ENCODE measurements at places on chromosomes 6 and 20. TPM values are rescaled to one million over a fixed set of nuclear protein-coding genes. Genes with fewer than 3 reads are reported as not detected.

GRCh38 chr6:105780146-105780860, 305.8 kb upstream of the PRDM1 start:
- DNase-seq: no peak

DNA sequence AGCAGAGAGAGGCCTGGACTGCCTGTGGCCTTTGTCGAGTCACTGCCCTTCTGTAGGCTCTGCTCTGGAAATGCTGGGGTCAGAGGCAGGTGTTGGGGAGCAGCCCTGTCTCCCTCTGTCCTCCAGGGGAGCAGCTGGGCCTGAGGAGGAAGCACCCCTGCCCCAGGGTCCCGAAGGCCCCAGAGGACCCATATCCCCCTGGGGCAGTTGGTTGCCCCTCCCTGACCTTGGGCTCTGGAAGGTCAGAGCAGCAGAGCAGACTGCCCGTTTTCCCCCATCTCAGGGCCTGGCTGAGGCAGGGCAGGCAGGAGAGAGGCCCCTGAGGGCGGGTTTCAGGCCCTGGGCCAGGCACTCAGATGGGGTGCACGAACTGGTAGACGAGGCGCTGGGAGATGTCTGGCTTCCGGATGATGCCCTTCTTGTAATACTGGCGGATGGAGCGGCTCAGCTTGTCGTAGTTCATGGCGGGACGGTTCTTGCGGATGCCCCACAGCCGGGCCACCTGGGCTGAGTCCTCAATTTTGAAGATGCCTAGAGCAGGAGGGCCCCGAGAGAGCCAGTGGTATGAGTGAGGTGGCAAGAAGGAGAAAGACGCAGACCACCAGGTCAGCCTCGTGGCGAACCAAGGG, 18.1 kb downstream of the SPDEF start:
- DNase-seq: no peak

- DNase-seq: no peak
Measured at GRCh38 chr6:28719275-28719940, 193.7 kb downstream of the GPX5 start.

GRCh38 chr20:32528171-32528891, 56.8 kb downstream of the NOL4L start:
- DNase-seq: peak; percentile 54

DNA sequence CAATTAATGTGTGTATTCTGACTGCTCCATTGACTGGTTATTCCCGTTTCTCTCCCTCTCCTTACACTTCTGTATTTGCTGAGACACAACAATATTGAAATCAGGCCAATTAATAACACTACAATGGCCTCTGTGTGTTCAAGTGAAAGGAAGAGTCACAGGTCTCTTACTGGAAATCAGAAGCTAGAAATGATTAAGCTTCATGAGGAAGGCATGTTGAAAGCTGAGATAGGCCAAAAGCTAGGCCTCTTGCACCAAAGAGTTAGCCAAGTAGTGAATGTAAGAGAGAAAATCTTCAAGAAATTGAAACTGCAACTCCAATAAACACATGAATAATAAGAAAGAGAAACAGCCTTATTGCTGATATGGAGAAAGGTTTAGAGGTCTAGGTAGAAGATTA, 489.5 kb upstream of the CITED2 start:
- no peak for DNase-seq

GRCh38 chr20:37943033-37943432, 40.1 kb downstream of the VSTM2L start:
- DNase-seq: peak; percentile 75

DNA sequence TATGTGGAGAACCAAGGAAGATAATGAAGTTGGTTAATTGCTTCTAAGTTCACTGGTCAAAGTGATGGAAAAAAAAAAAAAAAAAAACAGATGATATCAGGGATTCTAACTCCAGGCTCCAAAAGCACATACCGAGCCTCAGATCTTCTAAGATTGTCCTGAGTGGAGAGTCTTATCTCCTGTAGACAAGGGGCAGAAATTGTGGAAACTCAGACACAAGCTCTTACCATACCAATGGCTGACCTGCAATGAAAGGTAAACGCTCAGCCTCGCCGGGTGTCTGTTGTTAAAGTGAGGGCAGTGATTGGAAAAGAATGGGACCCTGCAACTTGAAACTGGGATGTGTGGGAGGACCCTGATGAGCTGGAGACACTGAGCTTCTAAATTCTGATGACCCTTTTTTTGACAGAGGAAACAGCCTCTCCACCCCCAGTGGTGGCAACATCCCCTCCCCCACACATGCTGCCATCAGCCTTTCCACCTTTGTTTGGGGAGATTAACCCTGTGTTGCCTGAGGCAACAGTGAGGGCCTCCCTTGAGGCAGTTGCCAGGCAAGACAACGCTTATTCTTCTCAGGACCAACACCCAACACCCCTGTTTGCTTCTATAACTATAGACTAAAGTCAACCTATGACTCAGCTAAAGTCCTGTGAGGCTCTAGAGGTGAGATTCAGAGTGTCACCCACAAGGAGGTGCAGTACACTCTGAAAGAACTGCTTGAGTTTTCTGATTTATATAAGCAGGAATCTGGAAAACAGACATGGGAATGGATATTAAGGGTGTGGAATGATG, 154.0 kb downstream of the THBS2 start:
- no peak for DNase-seq

DNA sequence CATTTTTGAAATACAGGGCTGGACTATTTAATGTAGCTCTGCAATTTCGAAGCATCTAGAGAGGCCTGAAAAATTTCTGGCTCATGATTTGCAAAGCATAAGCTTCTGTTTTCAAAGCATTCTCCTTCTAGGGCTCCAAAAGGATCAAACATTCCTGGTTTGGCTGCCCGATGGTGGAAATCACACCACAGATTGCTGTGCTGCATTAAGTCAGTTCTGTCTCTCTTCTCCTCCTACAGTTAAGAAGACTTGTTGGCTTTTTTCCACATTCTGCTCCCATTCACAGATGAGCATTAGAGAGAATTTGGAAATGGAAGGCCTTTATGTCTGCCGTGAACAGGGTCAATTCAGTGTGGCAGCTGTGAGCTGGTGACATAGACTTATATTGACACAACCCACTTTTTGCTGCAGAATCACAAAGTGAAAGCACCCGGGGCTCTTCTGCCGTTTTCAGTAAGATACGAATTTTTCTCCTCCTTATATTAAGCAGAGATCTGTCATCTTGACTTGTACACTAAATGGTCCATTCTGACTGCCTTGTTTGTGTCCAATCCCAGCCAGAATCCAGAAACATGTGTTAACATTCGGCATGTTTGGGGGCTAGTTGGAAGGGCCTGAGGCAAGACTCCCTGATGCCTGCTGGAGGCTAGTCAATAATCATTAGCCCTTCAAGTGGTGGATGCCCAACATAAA, 330.8 kb upstream of the DEFB112 start:
- no peak for DNase-seq

- no peak for DNase-seq
Measured at GRCh38 chr20:24617080-24617432, 147.6 kb downstream of the SYNDIG1 start.

DNA sequence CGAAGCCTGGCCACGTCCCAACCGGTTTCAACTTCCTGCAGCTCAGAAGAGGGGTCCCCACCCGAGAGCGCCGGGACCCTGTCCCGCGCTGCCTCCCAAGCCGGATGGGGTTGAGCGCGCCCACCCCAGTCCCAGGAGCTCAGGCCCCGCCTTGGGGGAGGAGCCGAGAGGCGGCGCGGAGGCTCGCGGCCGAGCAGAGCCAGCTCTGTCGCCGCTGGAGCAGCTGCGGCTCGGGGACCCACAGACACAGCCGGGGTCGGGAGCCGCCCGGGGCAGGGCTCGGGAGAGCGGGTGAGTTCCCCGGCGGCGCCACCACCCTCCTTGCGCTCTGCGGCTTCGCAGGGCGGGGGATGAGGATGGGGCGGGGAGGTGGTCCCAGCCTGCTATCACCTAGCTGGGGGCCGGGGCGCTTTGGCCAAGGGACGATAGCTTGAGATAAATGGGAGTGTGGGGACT, at the start of gene PPP1R16B:
Gene PPP1R16B (plus strand): TSS at position 196 of the 456 bp plus-strand sequence. CDS start 30,229 bp downstream, outside the sequence.
- DNase-seq: peak; percentile 33

- DNase-seq: no peak
Measured at GRCh38 chr20:12575352-12576095, 433.2 kb upstream of the SPTLC3 start.

- peak; percentile 0 for DNase-seq
Measured at GRCh38 chr20:62742979-62743776, 34.5 kb downstream of the NTSR1 start.

GRCh38 chr6:116922853-116923548, 46.0 kb downstream of the RFX6 start:
- DNase-seq: no peak

GRCh38 chr20:3904224-3904623, 15.0 kb downstream of the PANK2 start:
- no peak for DNase-seq

GRCh38 chr20:2524709-2525506, 11.5 kb upstream of the TMC2 start:
- DNase-seq: peak; percentile 32

DNA sequence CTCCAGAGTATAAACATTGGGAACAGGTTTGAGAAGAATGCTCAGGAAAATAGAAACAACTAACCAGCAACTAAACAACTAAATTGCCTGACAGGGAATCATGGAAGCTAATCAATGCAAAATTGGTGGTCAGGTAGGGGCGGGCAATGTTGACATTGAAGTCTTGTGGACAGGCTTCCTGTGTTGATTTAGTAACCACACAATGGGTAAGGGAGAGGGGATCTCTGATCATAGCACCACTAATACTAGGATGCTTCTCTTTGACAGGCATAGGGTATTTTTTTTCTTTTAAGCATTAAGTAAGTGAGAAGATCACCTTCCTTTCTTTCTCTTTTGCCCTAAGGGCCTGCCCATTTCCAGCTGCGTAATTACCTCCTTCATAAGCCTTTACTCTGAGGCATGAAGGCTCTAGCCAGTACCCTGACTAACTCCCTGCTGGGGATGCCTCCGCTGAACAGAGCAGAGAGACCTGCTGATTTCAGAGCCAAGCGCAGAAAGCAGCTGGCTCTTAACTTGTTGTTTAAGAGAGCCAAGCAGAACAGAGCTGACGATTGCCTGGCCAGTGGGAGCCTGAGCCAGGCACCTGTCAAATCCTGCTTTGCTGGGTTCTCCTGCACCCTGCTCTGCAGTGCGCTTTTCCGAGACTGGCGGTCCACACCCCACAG, 118.7 kb downstream of the BMP2 start:
- DNase-seq: no peak

- no peak for DNase-seq
Measured at GRCh38 chr20:41201760-41202159, 64.4 kb downstream of the PLCG1 start.

DNA sequence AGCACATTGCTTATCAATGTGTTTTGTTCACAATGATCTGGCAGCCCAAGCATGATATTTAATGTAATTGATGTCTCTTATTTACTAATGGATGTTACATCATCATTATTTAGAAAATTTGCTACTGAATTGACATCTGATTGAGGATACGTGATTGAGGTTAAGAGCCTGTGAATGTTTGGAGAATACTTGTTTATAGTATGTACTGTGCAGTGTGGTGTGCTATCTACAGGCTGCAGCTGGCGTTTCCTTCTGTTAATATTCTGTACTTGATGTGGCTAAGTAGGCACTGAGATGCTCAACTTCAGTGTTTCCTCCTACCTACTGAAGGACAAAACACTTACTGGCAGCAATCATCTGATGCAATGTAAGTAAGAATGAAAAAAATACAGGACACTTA, 709.6 kb upstream of the FLRT3 start:
- DNase-seq: no peak

- no peak for DNase-seq
Measured at GRCh38 chr6:56497240-56497639, 145.4 kb downstream of the DST start.

DNA sequence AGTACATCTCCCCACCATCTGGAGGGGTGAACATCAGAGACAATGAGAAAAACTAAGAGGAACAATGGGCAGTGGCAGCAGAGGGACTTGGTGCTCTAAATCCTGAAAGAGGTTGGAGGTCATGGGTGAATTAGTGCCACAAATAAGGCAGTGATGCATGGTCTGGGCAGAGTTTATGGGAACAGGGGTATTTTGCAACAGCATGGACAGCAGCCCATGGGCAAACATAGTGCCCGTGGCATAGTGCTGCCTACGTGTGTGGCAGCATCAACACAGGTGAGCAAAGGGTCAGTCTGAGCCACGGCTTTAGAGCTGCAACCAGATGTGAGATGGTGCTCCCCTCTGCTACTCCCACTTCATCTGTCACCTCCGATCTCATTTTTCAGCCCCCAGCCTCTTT, 459.1 kb upstream of the CITED2 start:
- no peak for DNase-seq

- no peak for DNase-seq
Measured at GRCh38 chr6:134199848-134200606, 117.9 kb downstream of the SGK1 start.

DNA sequence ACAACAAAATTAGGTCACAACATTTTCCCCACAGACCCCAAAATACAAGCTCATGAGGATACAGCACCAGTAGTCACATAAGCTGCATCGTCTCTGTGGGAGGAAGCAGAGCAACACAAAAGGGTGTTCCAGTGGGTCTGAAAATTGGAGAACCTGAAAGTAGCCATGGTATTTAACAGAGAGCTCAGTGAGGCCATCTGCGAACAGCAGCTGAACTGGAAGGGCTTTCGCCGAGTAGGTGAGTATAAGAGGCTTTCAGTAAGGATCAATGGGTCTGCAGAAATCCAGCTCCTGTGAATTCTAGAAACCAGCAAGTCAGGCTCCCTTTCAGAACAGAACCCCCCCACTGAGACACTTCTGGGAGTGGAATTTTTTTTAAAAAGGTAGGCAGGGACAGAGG, 120.0 kb upstream of the RREB1 start:
- no peak for DNase-seq

DNA sequence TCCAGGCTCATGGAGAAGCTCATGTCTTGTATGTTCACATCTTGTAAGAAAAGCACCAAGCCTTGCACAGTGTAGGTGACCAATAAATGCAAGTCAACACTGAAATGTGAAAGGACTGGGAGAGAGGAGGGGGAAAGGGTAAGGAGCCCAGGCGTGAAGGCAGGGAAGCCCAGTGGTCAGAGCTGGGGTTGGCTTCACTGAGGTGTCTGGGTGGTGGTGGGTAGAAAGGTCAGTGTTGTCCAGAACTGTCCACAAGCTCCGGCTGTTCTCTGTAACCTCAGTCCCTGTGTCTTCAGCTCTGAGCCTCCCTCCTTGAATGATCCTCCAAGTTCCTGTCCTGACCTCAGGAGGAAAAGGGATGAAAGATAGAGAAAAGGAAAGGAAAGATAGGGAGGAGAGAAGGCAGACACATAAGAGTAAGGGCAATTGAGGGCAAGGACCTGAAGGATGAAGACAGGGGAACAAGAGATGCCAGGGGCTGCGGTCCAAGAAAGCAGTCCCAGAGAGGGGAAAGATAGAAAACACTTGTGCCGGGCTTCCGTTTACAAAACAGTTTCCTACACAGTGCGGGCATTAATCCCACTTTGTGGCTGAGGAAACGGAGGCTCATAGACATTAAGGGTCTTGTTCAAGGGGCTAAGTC, 2.4 kb upstream of the TNXB start:
- no peak for DNase-seq

GRCh38 chr20:26214991-26215390, 518.3 kb upstream of the ZNF337 start:
- DNase-seq: no peak

KHDC1 gene
- 3.1 TPM for total RNA-seq

CLVS2 gene
- not detected for total RNA-seq

PRRC2A gene
- total RNA-seq: 85.6 TPM

PKIB gene
- 1.3 TPM for total RNA-seq

AGER gene
- total RNA-seq: 53.1 TPM

ZNF76 gene
- total RNA-seq: 81.7 TPM

SUMO4 gene
- total RNA-seq: 5.4 TPM

RAET1G gene
- total RNA-seq: 0.59 TPM

OR12D3 gene
- not detected for total RNA-seq

PRRT1 gene
- total RNA-seq: 0.67 TPM

NPEPL1 gene
- 41.6 TPM for total RNA-seq

TCP11 gene
- total RNA-seq: 1.0 TPM

PBOV1 gene
- total RNA-seq: not detected
